ENCODE measurements at places on chromosomes 16 and 17. TPM values are rescaled to one million over a fixed set of nuclear protein-coding genes. Genes with fewer than 3 reads are reported as not detected.

The MON1B gene
- 40.0 TPM for total RNA-seq

DNA sequence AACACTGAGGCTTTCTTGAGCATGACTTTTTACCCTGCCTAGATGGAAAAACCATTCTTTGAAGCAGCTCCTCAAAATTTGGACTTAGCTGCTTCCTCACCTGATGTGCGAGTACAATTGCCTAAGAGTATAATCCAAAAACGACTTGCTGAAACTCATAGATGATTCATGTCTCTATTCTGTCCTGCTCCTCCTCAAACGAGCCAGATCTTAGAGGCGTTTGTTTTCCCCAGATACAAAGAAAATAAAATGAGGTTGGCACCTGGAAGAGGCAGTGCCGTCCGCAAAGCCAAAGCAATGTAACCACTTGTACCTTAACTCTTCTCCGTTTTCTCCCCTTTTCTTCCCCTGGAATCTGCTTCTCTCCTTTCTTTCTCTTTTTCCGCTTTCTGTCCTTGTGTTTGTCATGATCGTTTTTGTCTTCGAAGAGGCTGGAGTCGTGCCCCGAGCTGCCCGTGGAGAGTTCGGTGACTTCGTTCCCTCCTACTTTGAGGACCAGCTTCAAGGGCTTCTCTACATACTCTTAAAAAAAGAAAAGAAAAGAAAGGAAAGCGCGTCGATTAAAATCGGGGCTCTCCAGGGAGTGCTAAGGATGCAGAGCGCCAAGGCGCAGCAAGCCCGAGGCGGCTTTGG lies 895 bp downstream of the BRD7 start:
- DNase-seq, result no peak

DNA sequence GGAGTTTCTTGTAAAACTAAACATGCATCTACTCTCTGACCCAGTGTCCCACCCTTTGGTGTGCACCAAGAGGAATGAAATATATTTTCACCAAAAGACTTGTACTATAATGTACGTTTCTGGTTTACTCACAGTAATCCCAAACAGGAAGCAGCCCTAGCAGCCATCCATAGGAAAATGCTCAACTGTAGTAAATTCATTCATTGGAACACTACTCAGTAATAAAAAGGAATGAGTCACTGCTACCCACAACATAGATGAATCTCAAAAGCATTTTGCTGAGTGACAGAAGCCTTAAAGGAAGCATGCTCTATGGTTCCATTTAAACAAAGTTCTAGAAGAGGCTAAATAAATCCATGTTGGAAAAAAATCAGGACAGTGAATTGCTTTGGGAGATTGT lies 37.6 kb upstream of the DHRS7B start:
- no peak for DNase-seq

The MLLT6 gene
- 29.5 TPM for total RNA-seq

GRCh38 chr16:54398986-54399385 lies 112.4 kb upstream of the IRX3 start:
- DNase-seq, result no peak

The MYCBPAP gene
- not detected for total RNA-seq

DNA sequence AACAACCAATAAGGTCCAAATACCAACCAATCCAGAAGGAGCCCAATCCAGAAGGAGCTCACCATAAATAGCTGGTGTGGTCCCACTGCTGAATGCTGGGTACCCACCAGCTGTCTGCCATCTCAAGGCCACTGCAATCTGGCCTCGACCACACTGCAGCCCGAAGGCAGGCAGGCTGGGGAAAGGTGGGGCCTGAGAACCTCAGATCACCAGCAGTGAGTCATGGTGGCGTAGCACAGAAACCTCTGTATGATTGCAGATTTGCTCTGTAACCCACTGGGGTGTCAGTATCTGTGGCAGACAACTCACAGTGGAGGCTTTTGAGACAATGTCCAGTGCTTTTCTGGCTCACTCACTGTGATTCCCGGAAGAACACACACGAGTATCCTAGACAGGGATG lies 14.7 kb upstream of the CMTR2 start:
- no peak for DNase-seq

- no peak for DNase-seq
Observed at GRCh38 chr17:8161289-8162232, 1.2 kb downstream of the VAMP2 start.

The CHRNE gene
- total RNA-seq, result 3.1 TPM

- DNase-seq, result no peak
Observed at GRCh38 chr16:27225536-27226360, 22.4 kb downstream of the KDM8 start.

DNA sequence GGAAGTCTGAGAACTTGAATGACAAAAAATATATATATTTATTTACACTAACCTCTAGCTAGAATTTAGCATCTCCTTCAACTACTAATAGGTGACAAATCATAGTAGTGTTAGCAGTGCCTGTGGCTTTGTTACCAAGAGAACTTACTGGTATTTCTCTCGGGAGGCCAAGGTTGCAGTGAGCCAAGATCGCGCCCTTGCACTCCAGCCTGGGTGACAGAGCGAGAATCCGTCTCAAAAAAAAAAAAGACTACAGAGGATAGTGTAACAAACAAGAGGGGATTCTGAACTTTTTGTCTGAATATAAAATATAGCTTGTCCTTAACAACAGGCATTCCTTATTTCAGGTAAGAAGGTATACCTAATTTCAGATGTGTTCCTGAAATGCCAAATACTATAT lies 1.3 kb upstream of the SUZ12 start:
- DNase-seq, result no peak

The ZP2 gene
- total RNA-seq, result not detected

The STAT3 gene
- total RNA-seq, result 112 TPM

DNA sequence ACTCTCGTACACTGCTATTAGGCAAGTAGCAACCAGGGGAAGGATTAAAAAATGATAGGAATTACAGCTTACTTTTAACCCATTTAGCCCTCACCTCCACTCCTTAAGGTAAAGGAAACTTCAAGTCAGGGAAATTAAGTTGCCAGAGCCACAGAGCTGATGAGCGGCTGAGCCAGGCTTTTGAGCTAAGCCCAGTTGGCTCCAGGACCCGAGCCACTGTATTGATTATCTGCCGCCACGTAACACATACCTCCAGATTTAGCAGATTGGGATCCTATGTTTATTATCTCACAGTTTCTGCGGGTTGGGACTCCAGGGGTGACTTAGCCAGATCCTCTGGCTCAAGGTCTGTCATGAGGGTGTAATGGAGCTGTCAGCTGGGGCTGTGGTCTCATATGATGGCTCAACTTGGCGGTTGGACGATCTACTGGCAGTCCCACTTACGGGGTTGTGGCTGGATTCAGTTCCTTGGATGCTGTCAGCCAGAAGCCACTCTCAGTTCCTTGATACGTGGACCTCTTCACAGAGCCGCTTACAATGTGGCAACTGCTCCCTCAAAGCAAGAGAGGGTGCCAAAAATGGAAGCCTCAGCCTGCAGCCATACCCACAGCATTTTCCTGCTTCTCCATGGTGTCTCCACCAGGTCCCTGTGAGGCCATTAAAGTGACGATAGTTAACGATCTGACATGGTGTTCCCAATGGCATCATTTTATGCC lies 57.3 kb downstream of the TMEM186 start:
- DNase-seq, result peak; percentile 54

- DNase-seq, result no peak
Observed at GRCh38 chr16:53581784-53582183, 78.8 kb upstream of the AKTIP start.

The KRT31 gene
- not detected for total RNA-seq

The ZNF594 gene
- total RNA-seq, result 2.3 TPM

- DNase-seq, result peak; percentile 30
Observed at GRCh38 chr16:66271074-66272060, 95.1 kb upstream of the CDH5 start.

DNA sequence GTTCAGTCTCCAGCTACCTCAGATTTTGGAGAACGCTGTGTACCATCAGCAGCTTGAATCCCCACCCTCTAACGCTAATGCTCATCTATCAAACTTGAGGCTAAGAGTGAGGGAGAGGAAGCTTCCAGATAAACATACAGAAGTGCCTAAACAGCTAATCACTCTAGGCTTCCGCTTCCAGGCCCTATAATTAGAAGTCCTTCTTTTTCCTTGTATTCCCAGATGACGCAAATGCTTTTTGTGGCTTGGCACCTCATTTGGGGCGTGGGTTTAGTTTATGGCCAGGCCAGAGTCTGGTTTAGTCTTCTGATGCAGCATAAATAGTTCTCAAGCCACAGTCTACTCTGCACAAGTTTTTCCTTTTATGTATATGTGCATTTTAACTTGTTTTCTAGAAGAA lies 263.4 kb downstream of the BCAS3 start:
- DNase-seq, result no peak

DNA sequence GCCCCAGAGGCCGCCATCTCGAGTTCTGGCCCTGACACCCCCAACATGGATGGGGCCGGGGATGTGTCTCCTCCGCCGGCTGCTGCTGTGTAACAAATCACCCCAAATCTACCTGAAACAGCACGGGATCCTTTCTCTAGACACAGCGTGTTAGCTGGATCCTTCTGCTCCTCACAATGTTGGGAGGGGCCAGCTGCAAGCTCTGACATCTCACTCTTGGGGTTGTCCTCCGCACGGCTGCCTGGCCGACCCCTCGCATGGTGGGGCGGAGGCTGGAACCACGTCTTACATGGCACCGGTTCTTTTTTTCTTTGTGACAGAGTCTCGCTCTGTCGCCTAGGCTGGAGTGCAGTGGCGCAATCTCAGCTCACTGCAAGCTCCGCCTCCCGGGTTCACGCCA lies 11.6 kb upstream of the DEF8 start:
- no peak for DNase-seq

- no peak for DNase-seq
Observed at GRCh38 chr17:45020354-45021138, 30.9 kb downstream of the DCAKD start.

DNA sequence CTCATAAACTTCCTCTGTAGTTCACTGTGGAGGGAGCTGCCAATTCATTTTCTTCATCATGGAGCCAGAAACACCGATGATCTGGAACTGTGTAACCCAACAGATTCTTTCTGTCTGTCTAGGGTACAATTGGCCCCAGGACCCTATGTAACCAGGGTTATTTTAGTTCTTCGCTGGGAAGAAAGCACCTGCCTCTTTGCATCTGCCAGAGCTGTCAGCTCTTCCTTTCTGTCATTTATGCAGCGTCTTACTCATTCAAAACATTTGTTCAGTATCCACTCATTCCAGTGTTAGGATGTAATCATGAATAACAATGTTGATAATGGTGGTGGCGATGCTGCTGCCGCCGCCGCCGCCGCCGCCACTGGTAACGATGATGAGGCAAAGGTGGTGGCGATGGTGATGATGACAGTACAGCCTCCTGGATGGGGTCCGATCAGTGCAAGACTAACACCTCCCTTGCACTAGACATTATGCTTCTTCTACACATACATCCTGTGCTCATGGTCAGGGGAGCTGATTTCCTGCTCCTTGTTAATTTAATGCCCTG lies 46.1 kb downstream of the IRX5 start:
- DNase-seq, result no peak

GRCh38 chr16:20897253-20897897 lies 2.8 kb downstream of the DCUN1D3 start:
- DNase-seq, result peak; percentile 51

The ATP2A3 gene
- total RNA-seq, result 3.9 TPM

- peak; percentile 48 for DNase-seq
Observed at GRCh38 chr16:84065536-84066132, 23.0 kb upstream of the SLC38A8 start.

DNA sequence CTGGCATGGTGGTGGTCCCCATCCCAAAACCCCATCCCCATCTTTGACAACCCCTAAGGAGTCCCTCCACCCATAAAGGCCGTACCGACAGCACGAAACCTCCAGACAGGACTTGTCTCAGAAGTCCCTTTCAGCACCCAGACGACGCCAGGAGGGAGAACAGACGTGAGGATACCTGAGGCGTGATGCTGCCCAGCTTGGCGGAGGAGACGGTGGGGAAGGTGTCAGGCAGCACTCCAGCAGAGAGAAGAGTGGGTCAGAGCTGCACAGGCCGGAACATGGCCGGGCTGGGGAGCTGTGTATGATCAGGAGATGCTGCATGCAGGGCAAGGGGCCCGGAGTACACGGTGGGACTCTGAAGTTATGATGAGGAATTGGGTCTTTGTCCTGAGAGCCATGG lies 244.2 kb downstream of the GSG1L start:
- no peak for DNase-seq

- no peak for DNase-seq
Observed at GRCh38 chr17:48441862-48442261, 11.8 kb upstream of the SKAP1 start.

The CRAMP1 gene
- 6.9 TPM for total RNA-seq

DNA sequence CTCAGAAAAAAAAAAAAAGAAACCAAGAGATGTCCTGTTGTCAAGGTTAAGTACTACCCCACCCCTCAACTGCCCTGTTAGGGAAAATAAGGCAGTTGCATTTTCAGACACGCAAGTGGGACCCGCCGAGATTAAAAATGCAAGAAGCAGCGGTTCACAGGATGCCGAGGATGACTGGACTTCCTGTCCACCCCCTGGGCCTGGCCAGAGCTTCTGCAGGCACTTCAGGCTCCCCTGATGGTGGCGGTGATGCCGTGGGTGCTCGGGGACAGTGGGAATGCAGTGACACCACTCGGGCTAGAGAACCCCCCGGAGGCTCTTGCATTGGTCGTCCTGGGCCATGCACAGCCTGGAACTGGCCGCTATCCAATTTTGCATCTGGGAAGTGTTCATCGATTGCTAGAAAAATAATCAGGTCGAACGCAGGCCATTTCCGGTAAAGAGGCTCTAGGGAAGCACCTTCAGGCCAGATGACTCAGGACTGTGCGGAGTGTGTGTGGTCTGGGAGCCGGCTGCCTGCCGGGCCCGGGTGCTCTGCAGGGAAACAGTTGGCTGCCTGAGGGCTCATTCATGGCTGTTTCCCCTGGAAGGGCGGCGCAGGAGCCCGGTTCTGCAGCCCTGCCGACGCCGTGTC lies 13.4 kb upstream of the CRISPLD2 start:
- DNase-seq, result no peak

DNA sequence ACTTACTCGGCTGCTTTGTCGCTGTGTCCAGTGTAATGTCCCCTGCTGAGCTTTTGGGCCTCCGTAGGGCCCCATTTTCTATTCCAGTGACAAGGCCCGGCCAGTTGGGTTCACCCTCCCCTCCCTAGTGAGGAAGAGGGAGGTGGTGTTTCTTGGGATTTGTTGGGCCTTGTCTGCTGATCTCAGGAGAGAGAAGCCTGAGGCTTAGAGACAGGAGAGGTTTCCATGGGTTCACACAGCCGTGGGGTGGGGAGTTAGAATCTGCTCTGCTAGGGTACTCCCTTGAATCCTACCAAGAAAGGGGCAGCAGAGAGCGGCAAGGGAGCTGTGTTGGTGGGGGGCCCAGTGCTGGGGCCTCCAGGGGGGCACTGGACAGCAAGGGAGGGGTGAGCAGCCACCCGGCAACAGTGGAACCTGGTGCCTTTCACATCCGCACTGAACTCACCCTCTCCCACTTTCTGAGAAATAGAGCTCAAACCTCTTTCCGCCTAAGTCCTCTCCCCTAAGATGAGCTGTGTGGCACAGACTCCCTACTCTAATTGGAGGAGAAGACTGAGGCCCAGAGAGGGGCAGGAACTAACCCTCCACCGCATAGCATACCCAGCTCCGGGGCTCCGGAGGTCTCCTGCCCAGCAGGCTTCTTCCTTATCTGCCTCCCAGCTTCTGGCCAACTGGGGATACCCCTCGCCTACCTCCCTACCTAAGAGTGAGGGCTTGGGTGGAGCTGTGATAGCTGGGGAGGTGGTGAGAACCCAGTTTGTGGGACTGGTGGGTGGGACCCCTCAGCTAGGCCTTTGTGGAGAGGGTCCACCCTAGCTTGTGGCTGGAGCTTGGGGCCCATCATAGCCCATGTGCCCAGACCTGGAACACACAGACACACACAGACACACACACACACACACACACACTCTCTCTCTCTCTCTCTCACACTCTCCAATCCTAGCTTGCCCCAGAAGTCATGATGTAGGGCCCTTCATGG lies 6.8 kb downstream of the TBKBP1 start:
- DNase-seq, result no peak

Measured in left lobe of liver (tissue), 2 donors.